ENCODE measurements at places on chromosomes 6 and 20. TPM values are rescaled to one million over a fixed set of nuclear protein-coding genes. Genes with fewer than 3 reads are reported as not detected.

GRCh38 chr20:56875052-56875659, 246.1 kb downstream of the TFAP2C start:
- no peak for DNase-seq

Gene MUC21
- total RNA-seq = not detected

Gene KCNS1
- 0.08 TPM for total RNA-seq

- no peak for DNase-seq
These were observed 258.3 kb upstream of the PMEPA1 start for GRCh38 chr20:57968120-57968519.

Data from cardiac septum (tissue), 1 donor.